ENCODE measurements at places on chromosomes 4 and X.

GRCh38 chrX:133414406-133415275 lies 648 bp downstream of the GPC4 start:
- DNase-seq, result no peak

DNA sequence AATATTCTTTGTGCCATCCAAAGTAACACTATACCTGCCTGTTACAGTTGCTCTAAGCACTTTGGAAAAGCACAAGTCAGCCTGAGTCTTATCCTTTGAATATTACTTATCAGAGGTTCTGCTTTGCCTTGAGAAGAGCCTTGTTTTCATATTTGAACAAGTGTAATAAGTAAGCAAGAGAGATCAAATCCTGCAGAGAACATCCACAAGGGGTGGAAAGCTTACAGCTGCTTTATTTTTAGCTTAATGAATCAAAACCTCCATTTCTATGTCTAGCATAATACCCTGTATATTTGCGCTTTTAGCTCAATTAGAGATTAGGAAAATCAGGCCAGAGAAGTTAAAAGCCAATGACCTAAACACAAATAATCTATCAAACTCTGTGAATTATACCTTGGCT lies 139.8 kb downstream of the CDS1 start:
- no peak for DNase-seq

DNA sequence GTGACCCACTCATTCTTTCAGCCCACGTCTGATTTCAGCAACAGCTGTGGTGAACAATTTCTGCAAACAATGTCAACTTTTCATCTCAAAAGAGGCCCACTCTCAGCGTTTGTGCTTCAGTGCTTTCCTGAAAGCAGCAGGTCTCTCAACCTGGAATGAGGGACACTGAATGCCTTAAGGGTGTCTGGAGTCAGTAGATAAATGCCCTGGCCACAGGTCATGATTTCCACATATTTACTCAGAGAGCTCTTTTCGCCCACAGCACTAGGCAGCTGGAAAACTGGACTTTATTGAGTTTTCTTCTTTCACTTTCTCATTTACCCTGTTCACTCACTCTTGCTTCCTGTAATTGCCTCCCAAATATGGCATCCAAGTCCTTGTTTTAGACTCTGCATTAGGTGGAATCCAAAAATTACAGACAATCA lies 52.8 kb downstream of the NPFFR2 start:
- DNase-seq, result no peak

GRCh38 chr4:159937595-159937994 lies 834.7 kb downstream of the RAPGEF2 start:
- DNase-seq, result no peak

- DNase-seq, result no peak
Observed at GRCh38 chrX:49064303-49064702, 5.5 kb downstream of the CCDC120 start.

DNA sequence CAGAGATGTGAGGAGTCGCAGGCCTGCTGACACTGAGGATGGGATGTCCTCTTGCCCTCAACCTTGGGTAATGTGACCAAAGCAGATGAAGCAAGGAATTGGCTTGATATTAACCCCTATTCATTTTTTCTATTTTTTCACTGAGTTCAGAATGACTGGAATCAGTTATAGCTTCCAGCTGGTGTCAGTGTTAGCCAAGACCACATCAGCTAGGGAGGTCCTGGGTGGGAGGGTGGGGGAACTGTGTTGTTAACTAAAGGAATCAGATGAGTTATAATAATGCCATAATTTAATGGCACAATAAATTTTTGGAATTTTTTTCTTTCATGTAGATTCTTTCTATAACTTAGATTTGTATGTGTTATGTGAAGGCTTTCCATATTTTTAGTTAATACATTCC lies 91.9 kb downstream of the EGF start:
- no peak for DNase-seq

DNA sequence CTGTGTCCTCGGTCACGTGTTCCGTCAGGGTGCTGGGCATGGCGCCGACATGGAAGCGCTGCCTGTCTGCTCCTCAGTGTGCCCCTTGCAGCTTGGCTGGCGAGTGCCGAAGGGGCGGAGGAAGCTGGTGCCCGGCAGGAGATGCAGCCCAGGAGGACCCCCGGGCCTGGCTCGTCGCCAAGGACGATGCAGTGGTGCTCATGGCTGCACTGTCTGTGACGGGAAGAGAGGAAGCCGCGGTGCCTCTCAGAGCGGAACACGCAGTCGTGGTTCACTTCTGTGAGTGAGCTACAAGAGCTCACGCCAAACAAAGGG lies 38.1 kb downstream of the FGFRL1 start:
- DNase-seq, result no peak

GRCh38 chr4:25297528-25298242 lies 14.9 kb upstream of the ZCCHC4 start:
- no peak for DNase-seq

DNA sequence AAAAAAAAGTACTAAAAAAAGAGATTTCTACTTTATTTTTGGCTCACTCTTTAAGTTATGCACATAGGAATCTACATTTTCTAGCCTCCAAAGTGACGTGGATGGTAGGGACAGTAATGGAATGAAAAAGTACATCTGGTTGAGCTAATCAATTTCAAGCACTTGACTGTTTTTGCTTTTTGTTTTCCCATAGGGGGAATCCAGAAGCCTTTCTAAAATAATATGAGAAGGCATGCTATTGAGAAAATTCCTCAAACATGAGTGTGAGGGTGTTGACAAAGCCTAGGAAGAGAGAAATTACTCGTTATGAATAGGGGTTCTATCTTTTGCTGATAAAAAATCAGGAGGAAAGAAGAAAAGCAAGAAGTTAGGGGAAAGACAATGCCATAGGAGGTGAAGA lies 242.5 kb upstream of the PUDP start:
- DNase-seq, result no peak

Data from NCI-H1092 (cell line).